Activated CD8-positive, alpha-beta memory T cell treated with anti-CD3 and anti-CD28 coated beads for 4 hours (primary cell): ENCODE measurements at places on chromosomes 13 and 19.

GRCh38 chr13:49044008-49044407 lies 68.3 kb downstream of the FNDC3A start:
- no peak for DNase-seq

- DNase-seq = peak; percentile 20
Observed at GRCh38 chr13:94548821-94549231, 47.1 kb downstream of the TGDS start.

DNA sequence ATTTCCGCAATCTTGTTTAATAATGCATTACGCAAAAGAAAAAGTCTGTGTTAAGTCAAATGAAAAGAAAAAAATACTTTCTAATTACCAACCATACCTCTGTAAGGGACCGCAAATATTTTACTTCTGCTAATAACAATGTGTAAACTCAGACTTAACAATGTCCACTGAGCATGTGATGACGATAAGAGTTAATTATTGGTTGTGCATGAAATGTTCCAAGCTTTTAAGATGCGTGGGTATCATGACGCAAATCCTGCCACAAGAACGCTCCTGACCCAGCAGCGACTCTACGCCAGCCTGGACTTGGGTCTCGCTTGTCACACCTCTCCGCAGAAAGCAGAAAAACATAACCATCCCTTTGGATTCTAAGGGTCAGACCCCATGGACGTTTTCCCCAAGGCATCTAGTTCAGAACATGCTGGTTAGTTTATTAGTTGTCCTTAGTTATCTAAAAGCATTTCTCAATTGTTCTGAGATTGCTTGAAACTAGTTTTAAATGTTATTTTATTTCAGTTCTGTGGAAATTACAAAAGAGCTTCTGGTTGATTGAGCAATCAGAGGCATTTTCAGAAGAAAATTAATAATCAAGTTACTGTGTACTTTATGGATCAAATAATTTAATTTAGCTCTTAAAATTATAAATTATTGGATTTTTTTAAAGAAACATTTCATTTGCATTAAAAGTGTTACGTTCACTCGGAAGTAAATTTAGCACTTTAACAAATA lies 779.9 kb upstream of the ARGLU1 start:
- DNase-seq = no peak

- no peak for DNase-seq
Observed at GRCh38 chr19:56301155-56301554, 13.5 kb downstream of the ZSCAN5A start.

- DNase-seq = no peak
Observed at GRCh38 chr19:54521022-54521859, 18.6 kb downstream of the LAIR2 start.

- DNase-seq = no peak
Observed at GRCh38 chr13:86892330-86892729, 778.8 kb upstream of the SLITRK5 start.

DNA sequence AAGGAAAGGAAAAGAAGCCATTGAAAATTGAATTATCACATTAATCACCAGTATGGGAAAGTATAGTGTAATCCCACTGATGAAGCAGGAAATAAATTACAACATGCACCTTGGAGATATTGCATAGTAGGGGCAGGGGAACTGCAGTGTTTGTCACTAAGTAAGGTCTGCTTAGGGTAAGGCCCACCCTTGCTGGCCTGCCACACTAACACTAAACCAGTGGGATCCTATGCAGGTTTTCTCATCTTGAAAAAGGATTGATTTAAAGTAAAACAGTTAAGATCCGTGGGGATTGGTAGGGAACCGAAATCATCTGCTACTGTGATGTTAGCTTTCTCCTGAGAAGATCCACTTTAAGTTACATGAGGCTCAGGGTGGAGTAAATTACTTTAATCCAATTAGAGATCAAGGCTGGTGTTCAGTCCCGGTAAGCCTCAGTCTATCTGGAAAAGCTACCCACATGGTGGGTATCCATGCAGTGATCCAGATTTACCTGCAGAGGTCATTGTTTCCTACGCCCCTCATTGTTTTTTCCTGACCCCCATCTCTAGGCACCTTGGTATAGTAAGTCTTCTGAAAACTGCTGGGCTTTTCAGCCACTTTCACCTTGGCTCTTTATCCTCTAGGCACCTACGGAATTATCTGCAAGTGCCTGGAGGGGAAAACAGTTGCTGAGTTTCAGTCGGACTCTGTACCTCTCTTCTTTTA lies 1014.9 kb upstream of the ATXN8OS start:
- no peak for DNase-seq

DNA sequence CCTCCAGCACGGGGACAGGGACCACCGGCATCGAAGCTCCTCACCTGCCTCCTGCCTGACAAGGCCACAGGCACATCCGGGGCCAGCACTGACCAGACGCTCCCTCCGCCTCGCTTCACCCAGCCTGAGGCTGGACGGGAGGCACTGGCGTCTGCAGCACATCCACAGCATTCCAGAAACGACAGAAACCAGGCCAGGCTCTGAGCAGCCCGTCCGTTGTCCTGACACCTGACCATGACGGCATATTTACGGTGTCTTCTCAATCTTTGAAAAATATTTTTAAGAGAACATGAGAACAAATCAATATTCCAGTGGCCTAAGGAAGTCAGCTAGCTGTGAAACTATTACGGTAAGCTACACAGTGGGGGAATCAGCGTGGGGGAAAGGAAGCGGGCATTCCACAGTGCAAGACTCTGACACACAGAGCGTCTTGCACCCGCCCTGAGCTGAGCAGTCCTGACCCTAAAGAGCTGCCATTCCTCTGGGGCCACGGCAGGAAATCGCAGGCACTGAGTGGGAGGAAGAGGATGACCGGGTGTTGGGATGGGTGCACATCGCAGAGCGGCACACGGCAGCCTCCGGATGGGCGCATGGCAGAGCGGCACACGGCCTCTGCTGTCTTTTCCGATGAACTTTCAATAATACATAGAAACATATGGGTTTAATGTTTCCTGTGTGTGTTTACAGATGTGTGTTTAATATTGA lies 26.8 kb downstream of the RASA3 start:
- no peak for DNase-seq
